ENCODE measurements at places on chromosomes 1 and 21.

GRCh38 chr1:208607616-208608015 lies 363.4 kb upstream of the PLXNA2 start:
- no peak for DNase-seq

- DNase-seq = no peak
Observed at GRCh38 chr1:181551249-181551648, 67.9 kb downstream of the CACNA1E start.

DNA sequence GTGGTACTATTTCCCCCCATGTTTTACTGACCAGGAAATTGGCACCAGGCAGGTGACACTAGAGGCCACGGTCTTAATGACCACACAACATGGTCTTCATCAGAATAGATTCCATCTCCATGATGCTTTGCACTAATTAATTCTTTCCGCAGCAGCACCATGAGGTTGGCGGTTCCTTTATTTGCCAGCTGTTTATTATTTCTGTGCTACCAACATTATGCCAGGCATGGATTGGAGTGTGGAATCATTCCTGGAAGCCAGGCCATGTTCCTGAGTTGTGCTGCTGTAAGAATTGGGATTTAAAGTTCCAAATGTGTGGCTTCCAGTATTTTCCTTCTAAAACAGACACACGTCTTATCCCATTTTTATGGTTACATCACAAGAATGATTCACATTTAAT lies 107.8 kb downstream of the NFIA start:
- DNase-seq = no peak

DNA sequence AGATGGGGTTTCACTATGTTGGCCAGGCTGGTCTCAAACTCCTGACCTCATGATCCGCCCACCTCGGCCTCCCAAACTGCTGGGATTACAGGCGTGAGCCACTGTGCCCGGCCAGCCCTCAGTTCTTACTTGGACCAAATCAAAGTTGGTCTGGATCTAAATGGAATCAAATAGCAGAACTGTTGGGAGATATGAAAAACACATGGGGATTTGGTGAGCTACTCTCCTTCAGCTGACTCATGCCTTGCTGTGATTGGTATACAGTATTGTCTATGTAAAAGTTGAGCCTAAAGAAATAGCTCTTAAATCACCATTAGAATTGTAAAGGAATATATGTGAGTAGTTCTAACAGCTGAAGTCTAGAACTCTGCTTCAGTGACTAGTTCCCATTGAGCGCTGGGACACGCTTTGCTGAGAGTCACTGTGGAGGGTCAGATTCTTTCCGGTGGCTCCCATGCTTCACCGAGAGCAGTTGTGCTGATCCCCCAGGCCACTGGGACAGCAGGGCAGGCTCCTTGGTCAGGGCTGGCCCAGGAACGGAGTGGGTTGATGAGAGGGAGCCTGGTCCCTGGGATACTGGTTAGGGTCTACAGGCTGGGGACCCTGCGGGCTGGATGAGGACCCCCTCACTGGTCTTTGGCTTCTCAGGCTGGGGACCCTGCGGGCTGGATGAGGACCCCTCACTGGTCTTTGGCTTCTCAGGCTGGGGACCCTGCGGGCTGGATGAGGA lies 14.0 kb downstream of the PKNOX1 start:
- no peak for DNase-seq

DNA sequence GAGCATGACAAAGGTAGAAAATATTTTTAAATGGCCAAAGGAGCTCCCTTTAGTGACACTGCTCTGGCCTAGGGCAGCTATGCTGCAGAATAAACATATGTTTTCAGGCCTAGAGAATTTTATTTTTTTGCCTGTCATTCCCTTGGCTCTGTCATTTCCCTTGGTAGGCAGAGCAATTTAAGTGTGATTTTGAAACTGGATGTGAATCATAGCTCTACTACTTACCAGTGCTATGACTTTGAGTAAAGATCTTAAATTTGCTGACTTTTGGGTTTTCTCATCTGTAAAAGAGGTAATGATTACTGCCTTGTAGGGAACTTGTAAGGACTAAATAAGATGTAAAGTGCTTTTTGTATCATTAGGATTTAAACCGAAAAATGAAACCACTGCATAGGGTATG lies 189.0 kb upstream of the ZRANB2 start:
- no peak for DNase-seq

GRCh38 chr1:205543351-205544301 lies 39.2 kb downstream of the CDK18 start:
- DNase-seq = peak; percentile 71

- DNase-seq = no peak
Observed at GRCh38 chr1:227709451-227709850, 25.7 kb downstream of the JMJD4 start.

DNA sequence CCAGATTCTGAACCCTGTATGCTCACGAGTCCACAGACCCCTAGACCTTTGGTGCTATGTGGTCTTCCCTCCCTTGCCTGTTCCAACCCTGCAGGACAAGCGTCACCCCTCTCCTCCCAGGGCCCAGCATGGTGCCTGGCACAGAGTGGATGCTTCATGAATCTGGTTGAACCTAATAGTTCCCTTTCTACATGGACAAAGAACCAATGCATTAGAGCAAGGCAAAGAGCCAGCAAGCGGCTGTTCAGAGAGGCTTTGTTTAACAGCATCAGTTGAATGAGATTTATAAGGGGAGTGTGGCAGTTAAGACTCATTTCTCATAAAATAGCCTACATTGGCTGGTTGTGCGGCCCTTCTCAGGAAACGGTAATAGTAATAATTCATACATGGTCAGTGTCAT lies 14.9 kb downstream of the SLC26A9 start:
- DNase-seq = no peak

DNA sequence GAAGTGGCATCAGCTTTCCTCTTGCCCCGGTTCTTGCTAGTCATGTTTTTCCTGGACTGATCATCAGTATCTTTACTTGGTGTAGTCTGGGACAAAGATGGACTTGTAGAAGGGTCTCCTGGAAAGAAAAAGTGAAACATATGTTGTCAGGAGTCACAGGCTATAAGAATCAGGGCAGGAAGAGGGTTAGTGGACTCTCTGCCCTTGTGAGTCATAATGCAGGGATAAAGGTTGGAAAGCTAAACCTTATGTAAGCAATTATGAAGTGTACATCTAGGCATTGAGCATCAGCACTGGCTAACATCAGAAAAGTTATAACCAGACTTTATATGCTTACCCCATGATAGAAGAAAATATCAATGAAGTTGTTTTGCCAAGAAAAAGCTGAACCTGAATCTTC lies 51.2 kb downstream of the XKR8 start:
- DNase-seq = no peak

- no peak for DNase-seq
Observed at GRCh38 chr1:54842963-54843362, 41.8 kb upstream of the TTC22 start.

DNA sequence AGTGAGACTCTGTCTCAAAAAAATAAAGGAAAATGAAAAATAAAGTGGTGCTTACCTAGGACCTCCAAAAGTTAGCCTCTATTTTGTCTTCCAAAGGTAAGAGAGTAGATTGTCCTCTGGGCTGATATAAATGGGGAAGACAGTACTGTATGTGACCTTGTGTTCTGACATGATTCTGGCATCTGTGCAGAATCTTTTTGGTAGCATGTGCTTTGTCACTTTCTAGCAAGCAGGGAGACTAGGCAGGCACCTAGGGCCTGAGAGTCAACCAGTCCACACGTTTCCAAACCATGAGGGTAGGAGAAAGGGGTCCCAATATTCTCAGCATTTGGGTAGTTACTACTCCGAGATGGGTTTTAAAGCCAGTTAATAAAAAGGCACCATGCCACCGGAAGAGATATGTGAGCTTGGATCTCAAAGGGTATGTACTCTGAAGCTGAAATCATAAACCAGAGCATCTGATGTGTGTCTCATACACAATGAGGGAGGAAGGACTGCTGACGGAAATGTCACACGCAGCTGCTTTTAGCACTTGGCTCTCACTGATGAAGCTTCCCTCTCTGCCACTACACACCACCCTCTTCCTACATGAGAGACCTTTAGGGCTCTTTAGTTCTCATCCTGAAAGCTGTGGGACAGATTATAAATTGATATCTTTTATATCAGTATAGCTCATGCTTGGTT lies 27.0 kb upstream of the SLC16A1 start:
- no peak for DNase-seq

- no peak for DNase-seq
Observed at GRCh38 chr1:66296951-66297350, 237.0 kb upstream of the SGIP1 start.

GRCh38 chr21:44379991-44380865 lies 26.8 kb downstream of the TRPM2 start:
- no peak for DNase-seq

DNA sequence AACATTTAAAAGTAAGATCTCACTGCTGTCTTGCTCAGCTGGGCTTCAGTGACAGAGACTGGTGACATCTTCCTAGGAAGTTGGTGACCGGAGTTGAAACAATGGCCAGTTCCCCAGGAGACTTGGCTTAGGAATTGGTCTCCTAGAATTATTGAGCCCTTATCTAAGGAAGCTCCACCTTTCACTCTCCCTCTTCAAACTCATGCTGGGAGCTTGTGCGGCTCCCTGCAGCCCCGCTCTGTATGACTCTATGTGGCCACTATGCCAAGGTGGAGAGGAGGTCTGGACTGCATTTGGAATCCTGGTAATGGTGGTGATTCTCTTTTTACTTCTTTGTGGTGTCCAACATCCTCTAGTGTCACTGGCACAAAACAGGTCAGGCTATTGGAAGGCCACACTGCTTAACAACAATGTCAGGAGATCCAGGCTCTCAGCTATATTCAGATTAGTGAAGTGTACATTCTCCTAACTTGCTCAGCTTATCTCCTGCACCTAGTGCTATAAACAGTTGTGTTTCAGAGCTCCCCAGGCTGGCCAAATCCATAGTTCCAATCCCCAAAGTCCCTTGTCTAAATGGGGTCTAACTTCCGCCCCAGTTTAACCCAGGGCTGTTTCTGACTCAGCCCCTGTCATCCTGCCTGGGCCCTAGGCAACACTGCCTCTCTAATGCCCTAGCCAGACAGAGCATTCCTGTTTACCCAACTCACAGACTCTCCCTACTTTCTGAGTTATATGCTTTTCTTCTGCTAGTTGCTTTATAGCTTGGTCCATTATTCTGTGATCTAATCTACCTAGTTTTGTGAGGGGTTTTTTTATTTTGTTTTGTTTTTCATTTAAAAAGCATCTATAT lies 18.3 kb downstream of the ATP2B4 start:
- DNase-seq = no peak

DNA sequence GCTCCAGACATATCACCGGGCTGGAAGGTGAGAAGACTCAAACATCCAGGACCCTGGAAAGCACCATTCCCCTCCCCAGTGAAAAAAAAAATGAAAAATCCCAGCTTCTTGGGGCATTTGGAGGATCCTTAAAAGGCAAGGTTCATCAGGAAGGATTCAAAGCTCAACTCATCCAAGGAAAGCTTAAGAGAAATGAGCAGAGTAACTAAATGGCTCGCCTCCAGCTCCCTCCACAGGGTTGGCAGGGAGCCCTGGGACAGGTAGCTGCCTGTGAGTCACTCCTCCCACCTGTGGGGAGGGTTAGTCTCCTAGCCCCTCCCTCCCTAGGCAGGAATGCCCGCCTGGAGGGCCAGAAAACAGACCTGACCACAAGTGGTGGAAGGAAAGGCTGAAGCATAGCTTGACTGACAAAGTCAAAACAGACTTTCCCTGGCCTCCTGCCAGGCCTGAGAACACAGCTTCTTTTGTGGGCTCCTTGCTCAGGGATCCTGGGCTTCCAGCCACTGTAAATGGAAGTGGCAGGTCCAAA lies 712 bp upstream of the LAMB3 start:
- DNase-seq = peak; percentile 99

GRCh38 chr1:37157634-37158033 lies 123.3 kb upstream of the GRIK3 start:
- DNase-seq = no peak

DNA sequence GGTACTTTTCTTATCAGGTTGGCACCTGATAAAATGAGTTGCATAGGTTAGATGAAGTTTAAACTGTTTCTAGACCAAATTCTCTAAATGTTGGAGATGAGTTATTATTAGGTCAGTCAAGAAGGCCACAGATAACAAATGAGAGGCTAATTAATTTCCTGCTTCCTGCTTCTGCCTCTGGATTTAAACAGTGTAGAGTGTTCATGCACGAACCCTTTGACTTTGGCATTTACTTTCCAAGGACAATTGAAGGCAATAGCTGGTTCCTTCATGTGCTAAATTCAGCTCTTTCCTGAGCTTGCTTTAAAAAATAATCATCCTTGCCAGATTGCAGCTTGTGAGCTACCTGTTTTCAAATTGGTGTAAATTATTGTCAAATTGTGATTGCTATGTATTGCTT lies 80.6 kb downstream of the RASAL2 start:
- no peak for DNase-seq

DNA sequence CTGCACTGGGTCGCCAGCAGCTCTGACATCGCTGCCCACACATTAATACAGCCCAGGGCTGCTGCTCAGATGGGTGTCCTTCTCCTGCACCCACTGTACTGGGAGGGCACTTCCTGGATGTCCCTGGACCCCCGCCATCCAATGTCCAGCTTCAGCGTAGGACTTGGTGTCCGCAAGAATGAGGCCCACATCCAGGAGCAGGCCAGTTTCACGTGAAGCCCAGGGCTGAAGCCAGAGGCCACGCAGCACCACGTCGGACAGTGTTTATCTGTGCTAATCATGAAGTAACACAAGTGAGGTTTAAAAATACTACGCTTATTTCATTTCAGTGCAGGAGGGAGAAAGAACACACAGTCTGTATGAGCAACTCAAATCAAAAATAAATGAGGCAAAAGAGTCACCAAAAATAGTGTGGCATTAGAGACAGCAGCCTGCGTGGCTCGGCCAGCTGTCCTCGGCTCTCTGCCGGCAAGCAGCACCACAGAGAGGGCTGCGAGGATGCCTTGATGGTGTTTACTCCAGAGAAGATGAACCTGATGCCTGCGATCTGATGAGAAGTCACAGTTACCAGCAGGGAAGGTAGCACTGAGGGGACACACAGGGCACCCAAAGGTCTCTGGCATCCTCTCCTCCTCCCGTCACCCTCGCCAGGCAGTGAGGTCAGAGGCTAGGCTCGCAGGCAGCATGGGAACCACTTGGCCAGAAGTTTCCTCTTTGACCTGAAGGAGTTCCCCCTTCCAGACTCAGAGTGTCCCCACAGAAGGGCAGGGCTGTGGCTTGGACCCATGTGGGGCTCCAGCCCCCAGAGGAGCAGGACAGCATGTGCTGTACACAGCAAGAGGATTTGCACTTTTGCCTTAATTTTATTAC lies 22.1 kb upstream of the NPHP4 start:
- no peak for DNase-seq

DNA sequence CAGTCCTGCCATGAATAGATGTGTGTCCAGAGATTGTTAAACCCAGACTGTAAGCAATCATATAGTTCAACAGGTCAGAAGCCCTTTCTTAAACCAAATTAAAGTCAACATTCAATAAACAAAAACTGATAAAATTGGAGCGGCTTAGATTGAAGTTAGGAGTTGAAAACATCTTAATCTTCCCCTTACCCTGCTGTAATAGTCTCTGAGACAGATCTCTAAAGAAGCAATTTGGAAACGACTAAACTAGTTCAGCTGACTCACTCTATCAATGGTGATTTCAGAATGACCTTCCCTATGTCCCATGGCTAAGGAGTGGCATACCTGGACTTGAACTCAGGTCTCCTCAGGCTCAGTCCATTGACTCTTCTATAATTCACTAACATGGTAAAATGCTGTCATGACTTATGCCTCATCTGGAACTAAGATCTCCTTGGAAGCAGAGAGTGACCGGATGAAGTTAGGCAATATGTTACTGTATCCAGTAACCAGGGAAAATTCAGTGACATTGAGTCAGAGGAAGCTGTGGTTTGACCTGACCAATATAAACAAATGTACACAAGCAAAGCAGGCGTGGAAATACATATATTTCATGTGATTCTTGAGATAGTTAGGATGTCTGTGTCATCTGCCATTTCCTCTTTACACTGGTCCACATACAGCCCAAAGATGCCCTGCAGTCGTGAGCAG lies 30.1 kb downstream of the SGIP1 start:
- DNase-seq = no peak

Data from RPMI8226 (cell line).